ENCODE measurements at places on chromosomes 12 and 14. TPM values are rescaled to one million over a fixed set of nuclear protein-coding genes. Genes with fewer than 3 reads are reported as not detected.

DNA sequence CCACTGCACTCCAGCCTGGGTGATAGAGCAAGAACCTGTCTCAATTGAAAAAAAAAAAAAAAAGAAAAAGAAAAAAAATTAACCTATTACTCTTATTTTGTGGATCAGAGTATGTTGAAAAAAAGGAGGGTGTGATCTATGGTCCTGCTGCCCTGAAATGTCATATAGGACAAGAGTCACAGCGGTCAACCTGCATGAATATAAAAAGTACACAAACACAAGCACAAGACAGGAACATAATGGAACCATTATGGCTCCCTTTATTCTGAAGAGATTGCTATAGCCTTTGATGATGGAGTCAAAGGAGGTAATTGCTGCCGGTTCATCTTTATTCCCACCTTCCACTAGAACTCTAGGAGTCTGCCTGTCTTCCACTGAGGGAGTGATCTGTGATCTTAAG is 96.9 kb downstream of the NTN4 start:
- DNase-seq, result no peak

DNA sequence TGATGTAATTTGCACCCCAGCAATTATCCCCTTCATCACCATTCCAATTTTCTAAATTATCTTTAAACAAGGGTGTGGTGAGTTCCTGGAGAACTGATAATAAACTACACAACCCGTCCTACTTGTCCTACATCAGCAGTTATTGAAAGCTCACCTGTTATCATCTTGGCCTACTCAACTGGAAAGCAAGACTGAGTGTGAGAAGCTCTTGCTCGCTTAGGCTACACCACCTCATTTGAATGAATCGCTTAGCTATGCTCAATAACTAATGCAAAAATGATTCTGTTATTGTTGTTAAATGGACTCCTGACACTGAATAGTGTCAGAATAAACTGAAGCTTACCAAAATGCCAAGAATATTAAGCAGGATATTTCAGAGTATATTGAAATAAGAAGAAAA is 115.4 kb upstream of the BTG1 start:
- no peak for DNase-seq

DNA sequence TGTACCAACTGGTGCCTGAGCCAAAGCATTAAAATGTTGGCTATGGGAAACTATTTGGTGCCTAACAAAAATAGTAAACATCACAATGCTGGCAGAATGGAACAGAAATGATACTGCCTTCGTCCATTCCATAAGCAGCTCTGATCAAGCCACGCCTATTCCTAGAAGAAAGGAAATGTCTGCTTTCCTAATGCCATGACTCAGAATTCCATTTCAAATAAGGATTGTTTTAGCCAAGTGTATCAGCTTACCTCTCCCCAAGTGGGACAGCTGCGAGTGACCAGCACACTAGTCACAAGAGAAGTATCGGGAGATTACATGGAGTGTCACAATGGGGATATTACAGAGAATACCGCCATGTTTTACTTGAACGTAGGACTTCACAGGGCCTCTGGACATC is 38.7 kb downstream of the GLT8D2 start:
- DNase-seq, result peak; percentile 90

DNA sequence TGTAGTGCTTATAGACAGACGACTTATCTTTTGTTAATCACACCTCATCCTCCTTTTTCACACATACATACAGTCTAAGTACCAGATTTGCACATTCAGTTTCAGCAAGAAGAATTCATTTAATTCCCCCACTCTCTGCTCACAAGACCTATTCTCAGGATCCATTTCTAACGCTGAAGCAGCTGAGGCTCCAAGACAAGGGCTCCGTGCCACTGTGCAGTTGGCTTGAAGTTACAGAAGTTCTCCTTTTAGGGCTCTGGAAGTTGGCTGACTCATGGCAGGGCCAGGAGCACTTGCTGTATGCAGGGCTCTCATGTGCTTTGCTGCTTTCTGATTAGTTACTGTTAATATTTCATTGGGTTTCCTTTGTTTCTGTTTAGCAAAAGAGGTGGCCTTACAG is 1566.9 kb upstream of the TMEM132C start:
- no peak for DNase-seq

- DNase-seq, result no peak
Observed at GRCh38 chr12:25056486-25057130, 107.7 kb upstream of the BCAT1 start.

GRCh38 chr14:78178971-78179370 is 8.8 kb downstream of the NRXN3 start:
- no peak for DNase-seq

GRCh38 chr14:68172216-68172615 is 352.6 kb downstream of the RAD51B start:
- DNase-seq, result no peak

- peak; percentile 61 for DNase-seq
Observed at GRCh38 chr14:32559048-32559447, 229.9 kb downstream of the AKAP6 start.

- DNase-seq, result no peak
Observed at GRCh38 chr12:1322821-1323220, 271.6 kb downstream of the FBXL14 start.

GRCh38 chr14:77580477-77580876 is 36.0 kb downstream of the SPTLC2 start:
- DNase-seq, result peak; percentile 32

DNA sequence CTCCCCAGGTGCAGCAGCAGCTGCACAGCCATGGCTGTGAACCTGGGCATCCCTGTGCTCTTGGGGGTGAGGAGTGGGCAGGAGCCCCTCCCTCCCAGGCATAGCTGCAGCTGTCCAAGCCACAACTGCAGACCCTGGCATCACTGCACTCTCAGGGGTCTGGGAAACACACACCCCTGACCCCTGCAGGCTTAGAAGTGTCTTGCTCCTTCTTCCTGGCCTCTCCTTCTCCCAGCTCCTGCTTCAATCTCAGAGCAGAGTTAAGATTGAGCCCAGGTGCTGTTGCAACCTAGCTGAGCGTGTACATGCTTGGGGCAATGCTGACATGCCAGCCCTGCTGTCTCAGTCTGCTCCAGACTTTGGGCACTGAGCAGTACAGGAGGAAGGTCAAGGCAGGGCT is 833.6 kb downstream of the FLRT2 start:
- no peak for DNase-seq

DNA sequence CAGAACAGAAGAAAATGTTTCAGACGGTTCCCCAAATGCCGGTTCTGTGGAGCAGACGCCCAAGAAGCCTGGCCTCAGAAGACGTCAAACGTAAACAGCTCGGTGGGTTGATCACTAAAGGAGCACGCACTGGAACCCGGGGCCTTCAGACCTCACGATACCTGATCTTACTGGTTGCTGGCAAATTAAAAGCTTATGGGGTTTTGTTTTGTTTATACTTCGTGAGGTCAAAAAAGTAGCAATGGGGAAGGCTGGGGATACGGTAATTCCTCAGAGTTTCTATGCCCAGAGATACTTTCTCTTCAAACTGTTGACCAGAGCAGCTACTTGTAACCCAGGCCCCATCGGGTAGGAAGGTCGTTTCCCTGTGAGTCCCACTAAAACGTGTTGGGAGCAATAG is 1.7 kb downstream of the CDKN1B start:
- peak; percentile 54 for DNase-seq

GRCh38 chr14:75771595-75771994 is 110.5 kb downstream of the TTLL5 start:
- DNase-seq, result no peak

DNA sequence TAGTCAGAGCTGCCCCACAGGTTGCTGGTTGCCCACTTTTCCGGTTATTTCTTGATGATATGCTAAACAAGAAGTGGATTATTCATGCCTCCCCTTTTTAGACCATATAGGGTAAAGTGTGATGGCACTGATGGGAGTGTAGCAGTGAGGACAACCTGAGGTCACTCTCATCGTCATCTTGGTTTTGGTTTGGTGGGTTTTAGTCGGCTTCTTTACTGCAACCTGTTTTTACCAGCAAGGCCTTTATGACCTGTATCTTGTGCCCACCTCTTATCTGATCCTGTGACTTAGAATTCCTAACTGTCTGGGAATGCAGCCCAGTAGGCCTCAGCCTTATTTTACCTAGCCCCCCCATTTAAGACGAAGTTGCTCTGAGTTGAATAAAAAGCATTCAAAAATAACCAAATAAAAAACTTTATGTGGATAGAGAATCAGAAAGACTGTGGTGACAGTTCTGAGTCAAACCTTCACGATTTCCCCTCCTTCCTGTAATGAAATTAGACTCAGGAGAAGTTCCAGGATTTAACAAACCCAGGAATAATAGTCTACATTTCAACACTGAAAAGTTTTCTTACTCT is 144.2 kb downstream of the PAWR start:
- no peak for DNase-seq

DNA sequence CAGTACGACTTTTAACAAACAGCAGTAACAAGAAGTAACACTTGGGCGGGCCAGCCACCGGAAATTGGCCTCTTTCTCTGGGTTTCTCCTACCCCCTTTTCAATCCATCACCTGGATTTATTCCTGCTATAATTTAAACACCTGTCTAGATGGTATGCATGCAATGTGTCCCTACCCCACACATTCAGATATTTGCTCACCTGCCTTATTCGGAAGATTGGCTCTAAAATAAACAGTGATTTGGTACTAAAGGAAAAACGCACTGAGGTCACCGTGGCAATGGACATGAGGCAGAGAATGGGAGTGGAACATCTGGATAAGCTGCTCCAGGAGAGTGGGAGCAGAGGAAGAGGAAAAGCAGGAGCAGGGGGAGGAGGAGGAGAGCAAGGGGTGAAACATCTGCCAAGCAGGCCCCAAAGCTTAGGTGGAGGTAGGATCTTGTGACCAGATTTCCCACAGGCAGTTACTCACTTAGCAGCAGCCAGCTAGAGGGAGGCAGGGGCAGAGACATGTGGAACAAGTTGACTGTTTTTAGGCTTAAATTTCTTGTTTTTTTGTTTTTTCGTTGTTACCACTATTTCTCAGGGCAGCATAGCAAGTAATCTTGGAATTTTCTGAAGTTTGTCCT is 150.9 kb downstream of the TTLL5 start:
- DNase-seq, result no peak

GRCh38 chr14:72925815-72926291 is 411 bp upstream of the DCAF4 start:
- DNase-seq, result no peak

GRCh38 chr12:89661706-89662330 is 46.8 kb downstream of the ATP2B1 start:
- DNase-seq, result no peak

DNA sequence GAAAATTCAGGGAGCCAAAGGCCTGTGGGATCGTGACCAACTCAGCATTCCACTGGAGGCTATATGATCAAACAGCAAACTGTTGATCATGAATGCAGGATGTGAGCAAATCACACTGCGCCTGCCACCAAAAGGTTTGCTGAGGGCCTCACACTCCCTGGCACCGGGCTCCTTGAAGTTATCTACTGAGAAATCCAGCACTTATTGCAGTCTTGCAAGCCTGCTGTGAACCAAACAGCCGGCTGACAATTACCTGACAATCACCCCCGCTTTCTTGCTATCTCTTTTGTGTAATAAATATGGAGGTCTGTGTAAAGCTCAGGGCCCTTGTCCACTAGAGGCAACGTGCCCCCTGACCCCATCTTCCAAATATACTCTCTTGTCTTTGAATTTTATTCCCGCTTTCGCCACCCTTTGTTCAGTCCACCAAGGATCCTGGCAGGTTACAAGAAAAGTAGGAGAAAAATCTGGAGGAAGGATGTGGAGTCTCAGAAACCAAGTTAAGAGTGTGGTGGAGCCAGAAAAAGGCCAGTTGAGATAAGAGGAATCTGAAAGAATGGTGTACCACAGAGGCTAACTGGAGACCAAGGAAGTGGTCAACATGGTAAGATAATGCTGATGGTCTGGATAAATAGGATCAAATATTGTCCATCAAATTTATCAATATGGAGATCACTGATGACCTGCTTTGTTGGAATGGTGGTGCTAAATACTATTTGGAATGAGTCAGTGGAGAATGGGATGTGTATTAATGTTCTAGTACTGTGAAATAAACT is 229.2 kb downstream of the ALX1 start:
- DNase-seq, result no peak

DNA sequence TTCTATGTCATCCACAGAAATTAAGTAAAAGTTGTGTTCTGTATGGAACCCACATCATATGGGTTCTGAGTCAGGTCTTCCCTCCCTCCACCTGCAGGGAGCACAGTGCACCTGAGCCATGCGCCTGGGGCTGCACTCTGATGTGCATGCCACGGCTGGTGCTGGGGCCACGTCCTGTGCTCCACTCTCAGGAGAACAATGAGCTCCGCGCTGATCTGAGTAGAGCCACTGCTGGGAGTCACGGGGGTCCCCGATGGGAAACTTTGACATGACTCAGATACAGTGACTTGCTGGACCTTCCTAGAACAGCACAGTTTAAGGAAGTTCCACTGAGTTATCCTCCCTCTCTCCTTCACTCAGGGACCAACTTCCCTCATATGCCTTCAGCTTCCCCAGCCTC is 683.4 kb downstream of the TMEM121 start:
- DNase-seq, result no peak

DNA sequence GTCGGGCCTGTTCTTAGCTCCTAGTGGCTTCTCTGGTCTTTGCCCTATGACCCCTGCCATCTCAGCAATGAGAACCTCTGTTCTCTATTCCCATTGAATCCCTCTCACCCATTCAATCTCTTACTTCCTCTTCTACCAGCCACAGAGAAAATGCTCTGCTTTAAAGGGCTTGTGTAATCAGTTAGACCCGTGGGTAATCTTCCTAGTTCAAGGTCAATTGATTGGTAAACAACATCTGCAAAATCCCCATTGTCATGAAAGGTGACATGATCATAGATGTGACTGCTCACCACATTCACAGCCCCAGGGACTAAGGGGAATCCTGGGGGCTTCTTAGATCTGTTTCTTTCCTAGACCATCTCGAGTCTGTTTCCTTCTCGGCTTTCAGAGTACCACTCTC is 7.2 kb upstream of the CCDC197 start:
- no peak for DNase-seq

Gene TAS2R14
- 1.3 TPM for polyA plus RNA-seq

Gene PAWR
- 6.5 TPM for polyA plus RNA-seq

Gene APOF
- polyA plus RNA-seq, result not detected

Gene DTD2
- 25.4 TPM for polyA plus RNA-seq

Gene DYRK2
- 18.3 TPM for polyA plus RNA-seq
